ENCODE measurements at places on chromosomes 3 and 15.

DNA sequence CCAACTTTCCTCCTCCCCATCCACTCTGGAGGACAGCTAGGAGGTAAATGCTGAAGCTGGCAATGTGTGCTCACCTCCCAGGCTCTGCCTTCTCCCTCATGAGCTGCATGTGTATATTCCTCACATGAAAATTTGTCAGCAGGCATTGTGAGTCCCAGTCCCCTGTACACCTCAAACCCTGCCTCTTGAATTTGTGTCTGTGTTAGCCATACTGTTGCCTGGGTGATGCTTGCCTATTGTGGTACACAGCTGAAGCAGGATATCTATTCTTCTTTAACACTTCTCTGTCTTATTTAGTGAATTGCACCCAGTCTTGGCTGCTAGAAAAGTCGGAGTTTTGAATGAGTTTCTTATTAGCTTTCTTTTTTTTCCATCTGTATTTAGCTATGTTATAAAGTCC is 586.0 kb upstream of the TGFBR2 start:
- no peak for DNase-seq

DNA sequence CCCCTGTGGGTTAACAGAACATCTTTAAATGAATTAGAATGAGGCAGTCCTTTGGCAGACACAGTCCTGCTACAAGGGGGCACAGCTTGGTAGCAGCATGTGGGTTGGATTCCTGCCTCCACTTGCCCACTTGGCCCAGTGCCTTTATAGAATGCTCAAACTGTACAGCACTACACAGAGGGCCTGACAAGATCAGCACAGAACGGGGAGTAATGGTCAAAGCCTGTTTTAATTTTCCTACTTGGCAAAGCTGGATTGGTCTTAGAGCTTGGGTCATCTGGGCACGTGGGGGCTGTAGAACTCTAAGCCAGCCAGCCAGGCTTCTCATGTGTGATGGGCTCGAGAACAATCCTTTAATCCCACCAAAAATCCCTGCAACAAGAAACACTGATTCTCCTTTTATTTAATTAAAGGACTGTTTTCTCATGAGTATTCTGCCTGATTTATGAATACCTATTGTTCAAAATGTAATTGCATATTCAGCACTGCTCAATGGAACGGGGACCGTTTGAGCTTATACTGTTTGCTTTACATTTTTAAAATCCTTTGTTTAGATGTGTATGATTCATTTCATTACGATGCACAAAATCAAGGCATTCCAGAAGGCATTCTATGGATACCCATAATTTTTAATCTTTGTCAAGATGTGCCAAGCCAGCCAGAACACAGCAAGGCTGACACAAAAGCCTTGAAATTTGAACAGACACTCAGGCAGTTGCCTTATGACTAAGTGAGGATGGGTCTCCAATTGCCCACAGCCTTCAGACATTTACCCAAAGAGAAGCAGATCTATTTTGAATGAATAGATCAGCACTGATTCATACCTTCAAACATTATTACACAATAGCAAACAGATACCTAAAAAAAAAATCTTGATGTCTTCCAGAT is 249.3 kb upstream of the TGFBR2 start:
- no peak for DNase-seq

DNA sequence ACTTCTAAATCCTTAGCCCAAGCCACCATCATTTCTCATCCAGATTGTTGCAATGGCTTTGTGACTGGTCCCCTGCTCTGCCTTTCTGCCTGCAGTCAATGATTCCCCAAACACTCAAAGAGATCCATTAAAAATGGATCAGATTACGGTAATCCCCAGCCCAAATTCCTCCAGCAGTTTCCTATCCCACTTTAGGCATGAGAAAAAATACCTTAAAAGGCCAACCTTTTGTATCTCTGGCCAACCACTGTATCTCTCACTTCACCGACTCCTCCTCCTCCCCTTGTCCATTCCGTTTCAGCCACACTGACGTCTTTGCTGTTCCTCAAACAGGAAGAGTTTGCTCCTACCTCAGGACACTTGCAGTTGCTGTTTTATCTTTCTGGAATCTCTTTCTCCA is 20.9 kb upstream of the IL1RAP start:
- DNase-seq, result no peak

DNA sequence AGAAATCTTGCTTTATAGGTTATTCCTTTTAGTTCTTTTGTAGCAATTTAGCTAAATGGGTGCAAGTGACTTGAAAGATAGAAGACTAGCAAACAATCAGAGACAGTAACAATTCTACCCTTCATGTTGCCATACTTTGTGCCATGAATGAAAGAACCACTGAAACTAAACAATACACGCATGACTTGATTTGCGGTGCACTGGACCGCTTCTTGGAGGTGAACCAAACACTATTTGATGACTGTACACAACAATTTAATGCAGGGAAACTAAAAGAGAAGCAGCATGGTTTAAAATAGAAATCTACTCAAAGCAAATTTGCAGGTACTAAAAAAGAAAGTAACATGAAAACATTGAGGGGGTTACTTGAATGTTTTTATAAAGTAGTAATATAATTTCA is 331.0 kb upstream of the RARB start:
- DNase-seq, result no peak

DNA sequence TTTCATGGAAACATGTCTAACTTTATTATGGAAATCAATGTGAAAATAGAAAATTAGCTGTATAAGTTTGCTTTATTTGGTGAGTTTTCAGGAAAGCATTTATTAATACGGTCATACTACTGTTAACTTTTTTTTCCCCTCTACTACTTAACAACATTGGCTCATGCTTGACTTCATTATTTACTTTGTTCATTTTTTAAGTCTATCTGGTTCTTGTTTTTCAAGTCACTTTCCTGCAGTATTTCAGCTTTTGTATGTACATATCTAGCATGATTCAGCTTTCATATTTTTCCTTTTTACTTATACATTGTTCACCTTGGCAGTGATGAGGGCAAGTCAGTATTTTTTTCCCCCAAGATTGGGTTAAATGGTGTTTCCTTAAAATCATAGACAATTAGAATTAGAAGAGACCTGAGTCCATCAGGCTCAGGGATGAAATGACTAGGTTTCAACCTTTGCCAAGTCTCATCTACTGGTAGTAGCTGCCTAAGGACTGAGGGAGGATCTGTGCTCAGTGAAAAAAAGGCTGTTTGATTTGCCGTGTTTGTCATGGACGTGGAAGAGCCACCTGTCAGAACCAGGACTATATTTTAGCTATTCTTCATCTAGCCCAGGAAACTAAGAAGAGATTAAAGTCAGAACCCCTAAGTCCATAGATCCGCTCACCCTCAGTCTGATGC is 15.4 kb downstream of the TMOD3 start:
- no peak for DNase-seq

- DNase-seq, result peak; percentile 60
These were observed 64.7 kb upstream of the ZBTB38 start for GRCh38 chr3:141303481-141304223.

DNA sequence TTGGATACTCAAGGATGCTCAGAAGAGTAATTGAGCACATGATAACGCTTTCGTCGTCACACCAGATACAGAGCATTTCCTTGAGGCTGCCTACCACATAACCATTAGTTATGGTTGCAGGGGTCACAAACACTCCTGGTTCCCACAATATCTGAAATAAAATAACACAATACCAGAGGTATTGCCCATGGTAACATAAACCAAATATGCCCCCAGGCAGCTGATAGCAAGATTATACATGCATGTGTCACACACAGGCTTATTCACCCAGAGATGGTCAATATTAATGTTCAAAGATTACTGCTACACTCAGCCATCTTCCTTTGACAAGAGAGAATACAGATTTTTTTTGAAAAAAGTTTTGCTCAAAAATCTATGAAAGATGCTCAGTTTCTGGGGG is 7.3 kb downstream of the RPL39L start:
- DNase-seq, result no peak

GRCh38 chr3:134462331-134462941 is 23.3 kb downstream of the ANAPC13 start:
- no peak for DNase-seq

- DNase-seq, result peak; percentile 76
These were observed 47.2 kb downstream of the CCDC12 start for GRCh38 chr3:46929324-46929723.

DNA sequence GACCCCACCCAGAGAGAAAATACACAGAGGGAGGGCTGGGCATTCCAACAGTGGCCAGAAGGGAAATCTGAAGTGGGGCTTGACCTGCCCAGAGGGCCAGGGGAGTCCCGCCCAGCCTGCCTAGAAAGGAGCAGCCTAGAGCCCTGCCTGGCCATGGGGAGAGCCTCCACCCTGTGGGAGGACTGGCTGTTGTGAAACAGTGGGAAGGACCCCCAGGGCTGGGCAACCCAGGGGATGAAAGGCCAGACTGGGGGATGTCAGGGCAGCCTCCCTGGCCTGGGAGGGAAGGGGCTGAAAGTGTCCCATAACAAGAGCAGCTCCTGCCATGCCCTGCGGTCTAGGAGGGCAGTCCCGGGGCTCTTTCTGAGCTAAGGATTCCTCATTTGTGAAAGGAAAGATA is 69.0 kb downstream of the SLC12A8 start:
- DNase-seq, result no peak

GRCh38 chr3:59143447-59143846 is 93.6 kb upstream of the CFAP20DC start:
- no peak for DNase-seq

DNA sequence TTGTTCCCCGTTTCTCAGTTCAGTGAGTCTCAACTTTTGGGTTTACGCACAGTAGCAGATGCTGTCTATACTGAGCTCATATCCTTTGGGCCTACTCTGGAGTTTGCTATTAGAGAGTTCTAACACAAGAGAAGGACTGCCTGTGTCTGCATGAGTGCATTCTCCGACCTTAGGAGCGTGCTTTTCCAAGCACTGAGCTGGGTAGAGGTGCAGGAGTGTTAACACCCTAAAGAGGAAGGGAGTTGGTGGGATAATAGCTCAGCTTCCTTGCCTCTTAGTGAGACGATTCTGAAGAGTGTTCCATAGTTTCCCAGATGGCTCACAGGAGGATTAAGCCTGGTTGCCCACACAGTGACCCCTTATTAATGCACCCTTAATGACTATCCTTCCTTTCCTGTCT is 6.9 kb upstream of the OXSR1 start:
- no peak for DNase-seq

DNA sequence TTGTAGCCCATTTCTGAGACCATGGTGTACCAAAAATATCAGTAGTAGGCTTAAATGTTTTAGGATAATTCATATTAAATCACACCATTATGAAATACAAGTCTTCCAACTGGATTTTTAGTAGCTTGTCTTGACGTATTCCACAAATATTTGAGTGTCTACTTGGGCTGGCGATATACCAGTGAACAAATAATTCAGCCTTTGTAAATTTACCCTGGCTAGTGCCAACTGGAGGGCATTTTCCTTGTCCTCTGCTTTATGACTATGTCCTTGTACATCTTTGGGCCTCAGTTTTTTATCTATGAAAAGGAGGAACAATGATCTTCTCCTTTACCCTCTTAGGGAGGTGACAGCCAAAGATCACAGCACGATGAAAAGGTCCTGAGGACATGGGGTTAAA is 114.8 kb downstream of the FRMD4B start:
- DNase-seq, result no peak

DNA sequence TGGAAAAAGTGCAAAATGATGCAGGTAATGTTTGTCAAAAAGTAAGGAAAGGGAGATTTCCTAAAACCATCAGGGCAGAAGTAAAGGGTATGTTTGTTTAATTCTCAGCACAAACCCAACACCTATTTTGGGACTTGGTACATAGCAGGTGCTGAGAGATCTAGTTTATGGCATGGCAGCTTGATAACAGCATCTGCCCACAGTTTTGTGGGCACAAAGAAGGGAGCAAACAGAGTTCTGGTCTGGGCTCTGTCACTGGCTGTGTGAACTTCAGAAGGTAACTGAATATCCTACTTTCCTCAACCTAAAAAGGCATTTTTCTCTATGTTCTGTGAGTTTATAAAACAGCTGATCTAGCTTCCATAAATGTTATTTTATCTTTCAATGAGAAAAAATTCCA is 141.6 kb downstream of the PLCH1 start:
- DNase-seq, result no peak

- no peak for DNase-seq
These were observed 24.1 kb downstream of the SLC24A5 start for GRCh38 chr15:48144889-48145288.

DNA sequence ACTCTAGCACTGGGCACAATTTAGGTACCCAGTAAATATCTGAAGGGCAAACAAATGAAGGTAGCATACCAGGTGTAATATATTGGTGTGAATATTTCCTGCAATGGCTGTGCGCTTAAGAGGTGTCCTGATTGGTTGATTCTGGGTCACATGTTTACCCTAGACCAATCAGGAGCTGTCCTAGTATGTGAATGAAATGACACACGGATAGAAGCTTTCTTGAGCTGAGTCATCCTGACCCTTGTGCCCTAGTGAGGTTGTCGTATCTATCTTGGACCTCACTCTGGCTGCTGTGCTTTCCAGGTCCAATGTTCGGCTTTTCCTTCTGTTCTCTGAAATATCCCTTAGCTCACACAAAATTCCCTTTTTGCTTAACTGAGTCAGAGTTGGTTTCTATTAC is 58.1 kb upstream of the FOXP1 start:
- DNase-seq, result no peak

GRCh38 chr3:185537369-185537970 is 14.9 kb downstream of the LIPH start:
- peak; percentile 73 for DNase-seq

DNA sequence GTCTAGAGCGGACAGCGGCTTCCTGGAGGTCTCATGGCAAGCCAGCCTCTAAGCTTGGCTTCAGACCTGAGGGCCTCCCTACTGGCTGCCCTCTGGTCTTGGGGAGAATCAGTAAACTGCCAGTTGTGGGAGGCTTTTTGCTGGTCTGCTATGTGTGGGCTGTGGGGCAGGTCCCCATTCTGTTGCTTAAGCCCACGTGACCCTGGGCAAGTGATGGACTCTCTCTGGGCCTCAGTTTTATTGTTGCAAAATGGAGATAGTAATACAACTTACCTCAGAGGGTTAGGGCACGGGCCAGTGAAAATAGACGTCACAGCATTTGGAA is 61.7 kb downstream of the SLC6A6 start:
- no peak for DNase-seq

- no peak for DNase-seq
These were observed 292.3 kb downstream of the KBTBD8 start for GRCh38 chr3:67290438-67290837.

DNA sequence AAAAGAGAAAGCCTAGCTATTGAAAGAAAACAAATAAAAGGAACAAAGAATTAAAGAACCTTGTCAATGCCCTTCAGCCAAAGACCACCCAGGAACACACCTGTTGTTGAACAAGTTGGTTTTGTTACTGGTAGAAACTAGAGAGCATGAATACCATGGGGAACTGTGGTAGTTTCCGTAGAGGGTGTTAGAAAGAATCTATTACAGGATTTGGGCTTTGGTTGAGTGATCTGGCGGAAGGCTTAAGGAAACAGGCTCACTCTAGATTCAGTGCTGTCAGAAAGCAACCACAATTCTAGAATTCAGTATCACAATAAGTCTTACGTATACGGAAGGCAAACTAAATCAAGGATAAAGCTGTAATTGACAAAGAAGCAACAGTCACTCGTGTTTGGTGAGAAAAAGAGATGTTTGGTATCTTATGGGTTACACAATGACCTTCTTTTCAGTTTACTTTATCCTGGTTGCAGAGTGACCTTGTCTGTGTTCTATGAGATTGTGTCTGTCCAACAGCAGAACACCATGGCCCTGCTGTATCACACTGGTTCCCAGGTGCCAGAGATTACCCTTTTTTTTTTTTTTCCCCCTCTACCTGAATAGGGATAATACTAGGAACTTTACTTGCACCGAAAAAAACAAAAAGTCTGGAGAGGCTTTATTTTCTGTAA is 265.9 kb downstream of the SHQ1 start:
- no peak for DNase-seq

Data from transverse colon (tissue), 4 donors.